ENCODE measurements at places on chromosomes 13 and 19. TPM values are rescaled to one million over a fixed set of nuclear protein-coding genes. Genes with fewer than 3 reads are reported as not detected.

DCLK1 gene
- 4.1 TPM for total RNA-seq

PINLYP gene
- total RNA-seq: 5.3 TPM

CYP2F1 gene
- total RNA-seq: not detected

MBD3L3 gene
- not detected for total RNA-seq

CGB8 gene
- total RNA-seq: not detected

BRCA2 gene
- 4.1 TPM for total RNA-seq

PGLYRP2 gene
- not detected for total RNA-seq

SYDE1 gene
- total RNA-seq: 68.0 TPM

ZNF792 gene
- 3.8 TPM for total RNA-seq

FPR3 gene
- total RNA-seq: not detected

CCNA1 gene
- 2.3 TPM for total RNA-seq

CLEC4M gene
- not detected for total RNA-seq
